ENCODE measurements at places on chromosomes 12 and 14. TPM values are rescaled to one million over a fixed set of nuclear protein-coding genes. Genes with fewer than 3 reads are reported as not detected.

GRCh38 chr12:111766608-111767361 is at the start of gene ALDH2:
Gene ALDH2, plus strand, starts transcription at chr12:111766933. Its CDS starts 50 bp downstream, at chr12:111766983.
- peak within 1 kb of the TSS; percentile 34 for H3K27ac ChIP-seq
- peak; percentile 89 for DNase-seq
- H3K36me3 ChIP-seq = no peaks in the 10 kb centered on the region
- H3K4me1 ChIP-seq = no peaks in the 10 kb centered on the region
- no peaks in the 10 kb centered on the region for H3K27me3 ChIP-seq

DNA sequence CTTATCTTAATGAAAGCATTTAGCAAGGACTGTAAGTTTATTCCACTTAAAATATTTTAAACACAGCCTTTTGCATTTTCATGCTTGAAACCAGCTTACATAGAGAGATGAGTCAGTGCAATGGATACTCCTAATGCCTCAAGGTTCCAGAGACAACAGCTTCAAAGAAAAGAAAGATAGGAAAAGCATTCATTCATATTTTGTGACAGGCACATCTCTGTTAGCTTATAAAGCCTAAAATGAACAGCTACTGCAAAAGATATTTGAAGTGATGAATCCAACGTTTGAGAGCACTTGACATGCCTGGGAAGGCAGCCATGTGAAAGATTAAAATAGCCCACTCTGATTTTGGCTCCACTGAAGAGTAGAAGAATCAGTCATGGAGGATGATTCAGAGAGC is 814.5 kb downstream of the RPS29 start:
- H3K36me3 ChIP-seq = no peaks in the 10 kb centered on the region
- H3K4me1 ChIP-seq = no peaks in the 10 kb centered on the region
- no peak overlapping the region for H3K27ac ChIP-seq
- DNase-seq = no peak
- H3K27me3 ChIP-seq = no peaks in the 10 kb centered on the region

FAM216A gene
- 7.1 TPM for total RNA-seq

SLC6A13 gene
- 0.90 TPM for total RNA-seq

DNA sequence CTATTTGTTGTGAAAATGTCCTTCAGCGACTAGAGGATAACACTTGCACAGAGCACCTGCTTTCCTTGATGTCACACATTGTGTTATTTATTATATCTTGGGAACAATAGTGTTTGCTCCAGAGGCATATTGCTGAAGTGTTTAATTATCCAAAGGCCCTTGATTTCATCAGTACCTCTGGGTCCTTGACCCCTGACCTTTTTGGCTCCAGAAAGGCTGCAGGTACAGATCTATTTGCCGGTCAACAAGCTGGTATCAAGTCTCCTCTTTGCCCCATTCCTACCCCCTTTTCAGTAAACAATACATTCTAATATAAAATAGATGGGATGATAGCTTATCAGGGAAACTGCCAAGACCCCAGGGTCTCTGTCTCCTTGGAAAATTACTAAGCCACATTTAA is 206.8 kb downstream of the DACT1 start:
- H3K4me1 ChIP-seq = no peaks in the 10 kb centered on the region
- H3K27me3 ChIP-seq = no peaks in the 10 kb centered on the region
- no peak overlapping the region for H3K27ac ChIP-seq
- H3K4me3 ChIP-seq = no peak overlapping the region
- H3K36me3 ChIP-seq = no peaks in the 10 kb centered on the region
- no peak for DNase-seq

DNA sequence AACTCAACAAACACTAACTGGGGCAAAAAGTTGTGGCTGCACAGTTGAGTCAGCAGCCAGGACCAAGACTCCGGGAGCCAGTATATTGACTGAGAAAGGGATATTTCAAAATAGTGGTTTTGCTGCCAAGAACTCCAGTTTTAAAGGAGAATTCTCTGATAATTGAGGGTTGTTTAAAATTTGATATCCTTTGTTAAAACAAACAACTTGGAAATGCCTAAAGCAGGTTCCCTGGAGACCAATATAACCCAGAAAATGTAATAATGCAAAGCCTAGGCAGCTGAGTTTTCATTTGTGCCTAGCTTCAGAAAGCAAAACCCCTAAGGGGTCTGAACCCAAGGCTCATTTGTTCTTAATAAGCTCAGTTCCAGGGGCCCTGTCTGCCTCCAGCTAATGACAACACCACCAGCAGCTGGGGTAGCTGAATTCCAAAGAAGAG is 311.7 kb upstream of the CCDC196 start:
- no peaks in the 10 kb centered on the region for H3K36me3 ChIP-seq
- no peak for DNase-seq
- H3K4me3 ChIP-seq = no peak overlapping the region
- no peaks in the 10 kb centered on the region for H3K27me3 ChIP-seq
- H3K27ac ChIP-seq = no peak overlapping the region

GRCh38 chr14:95242870-95243269 is 76.8 kb downstream of the CLMN start:
- no peak for DNase-seq
- no peak overlapping the region for H3K27ac ChIP-seq
- no peak overlapping the region for H3K4me3 ChIP-seq
- no peaks in the 10 kb centered on the region for H3K27me3 ChIP-seq
- no peaks in the 10 kb centered on the region for H3K4me1 ChIP-seq

Measured in aorta (tissue), 5 donors.